Activated T-cell treated with anti-CD3 and anti-CD28 coated beads for 24 hours (primary cell): ENCODE measurements at places on chromosomes 2 and 18.
A peak's percentile ranks its signal among the peaks of the same experiment; 100 is the strongest.

DNA sequence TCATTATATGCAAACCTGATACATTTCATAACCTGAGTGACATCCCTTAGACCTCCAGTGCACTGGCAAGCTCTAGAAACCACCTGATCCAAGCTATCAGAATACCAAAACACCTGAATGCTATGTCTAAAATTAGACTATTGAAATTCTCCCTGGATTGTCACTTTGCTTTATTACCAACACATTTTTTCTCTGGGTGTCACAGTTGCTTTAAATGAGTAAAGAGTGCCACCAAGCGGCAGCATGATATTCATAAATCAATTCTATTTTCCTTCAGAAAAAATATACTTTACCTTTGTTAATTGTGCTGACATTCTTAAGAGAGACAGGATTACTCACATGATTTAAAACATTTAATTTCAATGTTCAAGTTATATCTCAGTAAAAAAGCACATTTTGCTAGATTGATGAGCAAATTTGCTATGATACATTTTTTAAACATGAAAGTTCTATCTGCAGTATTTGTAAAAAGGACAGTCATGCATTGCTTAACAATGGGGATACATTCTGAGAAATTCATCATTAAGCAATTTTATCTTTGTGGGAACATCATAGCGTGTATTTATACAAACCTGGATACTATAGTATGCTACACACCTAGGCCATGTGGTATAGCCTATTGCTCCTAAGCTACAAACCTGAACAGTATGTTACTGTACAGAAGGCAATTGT, 338.4 kb upstream of the SLC39A10 start:
- peak; percentile 31 for DNase-seq

DNA sequence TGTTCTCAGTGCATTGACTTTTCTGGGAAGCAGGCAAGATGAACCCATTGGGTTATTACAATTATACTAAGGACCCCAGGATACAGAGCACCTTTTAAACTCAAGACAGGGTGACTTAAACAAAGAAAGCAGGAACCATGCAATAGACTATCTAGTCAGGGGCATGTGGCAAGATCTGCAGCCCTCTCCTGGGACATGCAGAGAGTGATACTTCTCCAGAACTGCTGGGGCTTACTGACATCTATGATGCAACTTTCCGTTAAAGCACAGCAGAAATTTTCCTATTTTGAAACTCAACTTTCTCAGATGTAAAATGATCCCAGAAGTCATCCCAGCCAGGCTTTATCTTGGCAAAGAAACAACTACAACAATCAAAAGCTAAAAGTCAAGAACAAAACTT, 162.2 kb upstream of the HNMT start:
- DNase-seq: no peak

GRCh38 chr18:52963481-52963880, 623.5 kb downstream of the DCC start:
- DNase-seq: no peak

- no peak for DNase-seq
These were observed 336.6 kb downstream of the EN1 start for GRCh38 chr2:118510807-118511206.

DNA sequence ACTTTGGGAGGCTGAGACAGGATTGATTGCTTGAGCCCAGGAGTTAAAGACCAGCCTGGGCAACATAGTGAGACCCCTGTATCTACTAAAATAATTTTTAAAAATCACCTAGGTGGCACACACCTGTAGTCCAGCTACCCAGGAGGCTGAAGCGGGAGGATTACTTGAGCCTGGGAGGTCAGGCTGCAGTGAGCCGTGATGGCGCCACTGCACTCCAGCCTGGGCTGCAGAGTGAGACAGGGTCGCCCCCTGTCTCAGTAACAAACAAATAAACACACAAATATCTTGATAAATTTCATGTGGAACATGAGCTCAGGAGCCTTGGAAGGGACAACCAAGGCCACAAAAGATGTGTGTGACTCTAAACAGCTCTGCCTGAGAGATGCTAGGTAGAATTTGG, 11.7 kb upstream of the ANKRD53 start:
- no peak for DNase-seq

GRCh38 chr2:137050949-137051348, 285.6 kb downstream of the THSD7B start:
- DNase-seq: no peak

DNA sequence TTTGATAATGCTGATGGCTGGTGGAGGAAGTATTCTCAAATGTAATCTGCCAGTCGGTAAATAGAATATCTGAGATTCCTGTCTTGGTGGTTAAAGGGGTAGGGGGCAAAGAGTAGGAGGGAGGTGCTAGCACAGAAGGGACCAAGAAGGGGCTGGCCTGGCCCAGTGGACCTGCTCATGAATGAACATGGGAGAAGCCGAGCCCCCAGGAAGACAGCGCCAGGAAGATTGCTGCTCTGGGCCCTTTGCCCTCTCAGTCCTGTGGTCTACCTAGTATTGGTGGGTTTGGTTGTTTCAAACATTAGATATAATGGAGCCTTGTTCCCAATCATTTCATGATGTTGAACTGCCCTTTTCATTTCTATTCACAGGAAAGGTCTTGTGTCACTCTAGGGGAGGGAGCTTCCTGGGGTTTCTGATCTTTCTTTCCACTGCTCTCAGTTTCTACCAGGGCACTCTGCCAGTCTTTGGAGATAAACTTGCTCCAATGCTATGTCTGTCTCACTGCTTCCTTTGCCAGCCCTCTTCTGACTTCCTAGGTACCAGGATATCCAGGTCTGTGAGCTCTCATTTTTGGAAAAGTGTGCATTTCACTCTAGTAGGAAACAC, 5.3 kb upstream of the MOCOS start:
- DNase-seq: no peak

DNA sequence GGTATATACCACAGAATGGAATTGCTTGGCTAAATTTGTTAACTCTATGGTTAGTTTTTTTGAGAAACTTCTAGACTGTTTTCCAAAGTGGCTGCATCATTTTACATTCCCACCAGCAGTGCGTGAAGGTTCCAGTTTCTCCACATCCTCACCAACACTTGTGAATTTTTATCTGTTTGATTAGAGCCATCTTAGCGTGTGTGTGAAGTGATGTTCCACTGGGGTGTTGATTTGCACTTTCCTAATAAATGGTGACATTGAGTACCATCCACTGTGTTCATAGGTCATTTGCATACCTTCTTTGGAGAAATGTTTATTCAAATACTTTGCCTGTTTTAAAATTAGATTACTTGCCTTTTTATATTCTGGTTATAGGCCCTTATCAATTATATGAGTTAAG, 37.5 kb upstream of the HS6ST1 start:
- DNase-seq: no peak

DNA sequence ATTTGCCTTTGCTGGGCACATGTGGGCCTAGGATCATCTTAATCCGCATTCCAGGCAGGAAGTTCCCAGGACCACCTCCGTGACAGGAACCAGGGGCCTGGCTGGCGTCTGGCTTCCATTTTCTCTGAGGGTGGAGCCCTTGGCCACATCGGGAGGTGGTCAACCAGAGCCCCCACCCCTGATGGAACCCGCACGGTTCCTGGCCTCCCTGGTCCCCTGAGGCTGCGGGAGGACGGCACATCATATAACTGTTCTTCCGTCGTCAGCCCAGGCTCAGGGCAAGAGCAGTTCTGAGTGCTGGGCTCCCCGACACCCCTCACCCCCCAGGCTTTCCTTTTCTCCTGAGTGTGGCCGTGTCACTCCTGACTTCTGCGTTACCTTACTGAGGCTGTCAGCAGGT, 13.5 kb downstream of the ESPNL start:
- DNase-seq: no peak

DNA sequence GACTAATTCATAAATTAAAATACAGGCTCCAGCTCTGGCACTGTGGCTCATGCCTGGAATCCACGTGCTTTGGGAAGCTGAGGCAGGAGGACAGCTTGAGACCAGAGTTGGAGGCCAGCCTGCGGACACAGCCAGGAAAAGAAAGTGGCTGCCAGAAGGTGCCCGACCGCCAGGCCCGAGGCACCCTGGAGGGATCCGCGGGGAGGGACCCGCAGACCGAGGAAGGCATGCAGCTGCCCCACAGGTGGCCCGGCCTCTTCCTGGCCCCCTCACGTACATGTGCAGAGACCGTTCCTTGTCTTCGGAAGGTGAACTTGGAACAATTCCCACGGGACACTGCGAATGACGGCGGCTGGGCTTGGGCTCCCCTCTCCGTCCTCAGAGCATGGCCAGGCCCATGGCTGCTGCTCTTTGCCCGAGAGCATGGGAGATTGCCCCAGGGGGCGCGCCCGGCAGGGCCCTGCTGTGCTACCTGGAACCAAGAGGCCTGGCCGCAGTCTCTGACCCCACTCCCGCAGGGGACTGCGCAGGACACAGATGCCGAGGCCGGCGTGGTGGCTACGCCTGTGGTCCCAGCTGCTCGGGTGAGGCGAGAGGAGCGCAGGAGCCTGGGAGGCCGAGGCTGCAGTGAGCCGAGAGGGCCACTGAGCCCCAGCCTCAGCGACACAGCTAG, 55.6 kb upstream of the IMP4 start:
- no peak for DNase-seq
